ENCODE measurements at places on chromosomes 13 and 19.

DNA sequence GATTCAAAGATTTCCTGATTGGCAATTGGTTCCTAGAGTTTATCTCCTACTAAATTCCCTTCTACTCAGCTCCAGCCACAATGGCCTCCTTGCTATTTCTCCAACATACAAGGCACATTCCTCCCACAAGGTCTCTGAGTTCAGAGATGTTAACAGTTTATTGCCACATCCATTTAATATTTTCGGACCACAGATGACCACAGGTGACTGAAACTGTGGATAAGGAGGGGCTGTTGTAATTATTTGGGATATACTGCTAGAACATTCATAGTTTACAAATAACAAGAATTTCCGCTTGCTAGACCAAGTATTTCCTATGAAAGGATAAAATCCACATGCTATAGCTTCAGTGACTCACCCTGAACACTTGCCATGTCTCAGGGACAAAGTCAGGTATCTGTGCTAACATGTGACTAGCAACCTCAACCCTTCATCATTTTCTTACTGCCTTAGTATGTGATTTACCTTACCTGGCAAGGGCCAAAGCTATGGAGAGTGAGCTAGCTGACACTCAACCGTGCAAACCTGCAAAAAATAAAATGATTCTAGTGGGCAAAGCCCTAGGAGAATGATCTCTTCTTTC, 117.7 kb downstream of the TBC1D4 start:
- no peak for DNase-seq

- DNase-seq, result no peak
These were observed at the start of gene CPB2 for GRCh38 chr13:46104868-46105267. TSS of gene CPB2 (minus strand) at chr13:46105033. CDS start at chr13:46105009, 24 bp downstream.

GRCh38 chr19:50232600-50232999, 29.2 kb downstream of the MYH14 start:
- DNase-seq, result no peak

DNA sequence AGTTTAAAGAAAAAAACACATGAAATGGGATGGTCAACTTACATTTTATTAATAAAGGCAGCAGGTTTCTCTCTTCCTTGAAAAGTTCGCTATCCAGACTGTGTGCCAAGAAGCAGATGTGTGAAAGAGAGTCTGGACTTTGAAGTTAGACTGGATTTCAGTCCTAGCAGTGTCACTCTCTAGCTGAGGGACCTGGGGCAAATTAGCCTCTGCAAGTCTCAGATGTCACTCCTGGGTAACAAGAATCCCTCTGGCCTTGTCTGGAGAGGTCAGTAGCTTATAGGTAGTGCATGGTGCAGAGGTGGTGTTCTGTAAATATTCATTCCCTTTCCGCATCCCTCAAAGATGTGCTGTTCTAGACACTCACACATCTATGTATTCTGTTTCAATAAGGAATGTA, 187.6 kb upstream of the RNF113B start:
- no peak for DNase-seq

DNA sequence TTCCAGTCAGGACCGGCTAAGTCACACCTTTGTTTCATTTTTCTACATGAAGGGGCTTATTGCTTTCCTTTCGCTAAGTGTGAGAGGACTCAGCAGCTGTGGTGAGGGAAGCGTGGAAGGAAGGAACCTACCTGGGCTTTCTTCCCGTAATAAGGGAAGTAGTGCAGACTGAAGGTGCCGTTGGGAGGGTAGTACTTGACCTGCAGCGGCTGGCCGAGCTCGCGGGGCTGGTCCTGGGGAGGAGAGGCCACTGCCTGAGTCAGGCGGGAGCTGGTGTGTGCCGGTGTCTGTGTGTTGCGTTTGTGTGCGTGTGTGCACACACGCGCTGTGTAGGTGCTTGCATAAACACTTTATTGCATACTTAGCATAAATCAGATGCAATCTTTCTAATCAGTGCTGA, 7.7 kb downstream of the ATP4B start:
- DNase-seq, result no peak

GRCh38 chr13:60584976-60585375, 188.0 kb downstream of the TDRD3 start:
- no peak for DNase-seq

Measured in NCI-H1694 treated with DMSO at 0.1 percent for 48 hours (cell line).